Tongue (tissue), 3 donors: ENCODE measurements at places on chromosomes 6 and 20. TPM values are rescaled to one million over a fixed set of nuclear protein-coding genes. Genes with fewer than 3 reads are reported as not detected.

Gene C20orf173
- not detected for total RNA-seq

Gene GRM1
- total RNA-seq = not detected

Gene PXDC1
- 32.5 TPM for total RNA-seq

Gene RUNX2
- 1.7 TPM for total RNA-seq

Gene PACSIN1
- total RNA-seq = 0.10 TPM

Gene WFDC10B
- not detected for total RNA-seq

DNA sequence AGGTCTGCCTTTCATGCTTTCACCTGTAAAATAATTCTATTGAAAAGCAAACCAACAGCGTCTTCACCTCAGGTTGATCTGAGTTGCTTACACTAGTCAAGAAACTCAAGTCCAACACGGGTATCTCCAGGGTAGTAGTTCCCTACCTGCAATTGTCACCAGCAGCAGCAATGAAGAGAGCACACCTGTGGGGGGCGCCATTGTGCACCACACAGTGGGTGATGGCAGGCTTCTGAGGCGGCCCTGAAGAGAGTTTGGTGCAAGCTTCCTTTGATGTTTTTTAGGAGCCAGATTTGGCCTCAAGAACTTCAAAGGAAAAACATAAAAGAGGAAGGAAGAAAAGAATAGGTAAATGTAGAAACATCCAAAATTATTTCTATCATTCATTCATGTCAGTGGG, 45.1 kb downstream of the KIAA0319 start:
- no peak for DNase-seq

- DNase-seq = peak; percentile 3
Observed at GRCh38 chr20:20137851-20138250, 85.5 kb downstream of the CFAP61 start.

GRCh38 chr6:105926318-105926717, 159.8 kb upstream of the PRDM1 start:
- no peak for DNase-seq

DNA sequence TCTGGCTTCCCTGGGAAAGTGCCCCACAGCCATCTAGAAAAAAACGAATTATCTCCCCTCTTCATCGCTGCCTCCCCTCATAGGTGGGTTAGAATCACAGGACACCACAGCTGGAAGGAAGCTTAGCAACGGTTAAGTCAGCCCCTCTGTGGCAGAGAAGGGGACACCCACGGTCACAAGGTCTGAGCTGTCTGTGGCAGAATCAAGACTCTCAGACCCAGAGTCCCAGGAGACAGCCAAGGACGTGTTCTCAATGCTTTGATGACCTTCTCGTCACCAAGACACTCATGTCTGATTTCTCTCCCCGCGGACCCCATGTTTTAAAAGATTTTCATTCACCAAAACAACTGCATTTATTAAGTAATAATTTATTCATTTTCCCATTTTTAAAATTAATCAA, 221.5 kb downstream of the NRN1 start:
- DNase-seq = no peak

DNA sequence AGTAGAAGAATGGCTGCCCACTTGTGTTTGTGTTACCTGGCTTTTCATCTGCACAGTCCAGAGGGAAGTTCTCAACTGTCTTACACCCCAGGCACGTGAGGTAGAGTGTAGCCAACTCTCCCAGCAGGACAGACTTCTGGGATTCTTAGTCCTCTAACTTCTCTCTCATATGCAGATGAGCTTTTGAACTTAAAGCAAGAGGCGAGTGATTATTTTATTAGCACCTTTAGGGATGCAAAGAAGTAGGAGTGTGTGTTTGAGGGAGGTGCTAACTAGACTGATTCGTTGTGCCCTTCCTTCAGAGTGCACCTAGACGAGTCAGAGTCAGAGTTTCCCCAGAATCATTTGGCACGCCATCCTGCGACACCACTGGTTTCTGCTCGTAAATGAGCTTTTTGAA, 10.8 kb downstream of the CDYL start:
- DNase-seq = no peak

- no peak for DNase-seq
Observed at GRCh38 chr20:56702931-56703840, 74.1 kb downstream of the TFAP2C start.

GRCh38 chr6:124722141-124722878, 239.9 kb upstream of the RNF217 start:
- DNase-seq = peak; percentile 3

DNA sequence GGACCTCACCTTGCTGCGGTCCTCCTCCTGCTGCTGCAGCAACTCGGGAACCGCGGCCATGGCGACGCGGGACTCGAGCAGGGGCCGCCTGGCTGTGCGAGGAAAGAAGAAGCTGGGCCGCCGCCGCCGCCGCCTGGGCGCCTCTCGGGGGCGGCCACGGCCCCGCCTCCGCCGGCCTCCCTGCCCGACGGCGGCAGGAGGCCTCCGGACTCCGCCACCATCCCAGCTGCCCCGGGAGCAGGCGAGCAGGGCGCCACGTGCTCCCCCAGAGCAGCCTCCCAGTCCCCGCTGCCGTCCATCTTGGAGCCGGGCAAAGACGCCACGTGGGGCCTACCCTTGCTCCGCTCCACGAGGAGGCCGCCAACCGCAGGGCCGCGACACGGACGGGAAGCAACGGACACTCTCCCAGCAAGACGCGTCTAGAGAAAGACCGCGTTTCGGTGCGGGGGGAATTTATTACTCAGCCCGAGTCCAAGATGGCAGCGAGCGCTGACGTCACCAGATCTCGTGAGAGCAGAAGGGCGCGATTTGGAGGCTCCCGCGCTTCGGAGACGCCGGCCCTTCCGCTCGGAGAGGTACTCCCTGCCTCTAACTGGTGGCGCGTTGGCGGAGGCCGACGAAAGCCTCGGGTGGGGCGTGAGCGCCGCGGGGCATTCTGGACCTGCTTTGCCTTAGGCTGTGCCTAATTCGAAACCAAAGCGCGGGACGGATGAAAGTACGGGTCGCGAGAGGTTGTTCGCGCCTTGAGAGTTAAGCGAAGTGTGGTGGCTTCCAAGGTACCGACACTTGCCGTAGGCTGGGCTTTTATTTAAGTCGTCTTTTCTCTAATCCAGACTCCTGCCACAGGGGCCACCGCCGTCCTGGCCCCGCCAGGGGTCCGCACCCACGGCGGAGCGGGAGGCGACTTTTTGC, at the start of the genes MGME1 and SNX5:
Gene MGME1, plus strand, starts transcription at position 653 of the 912 bp plus-strand sequence. CDS start 842 bp downstream, outside the sequence.
Gene SNX5, minus strand, starts transcription at position 429 of the 912 bp plus-strand sequence. Its CDS starts 369 bp downstream, at position 60.
- peak; percentile 100 for DNase-seq

GRCh38 chr6:33885132-33886057, 81.6 kb upstream of the MLN start:
- DNase-seq = no peak

DNA sequence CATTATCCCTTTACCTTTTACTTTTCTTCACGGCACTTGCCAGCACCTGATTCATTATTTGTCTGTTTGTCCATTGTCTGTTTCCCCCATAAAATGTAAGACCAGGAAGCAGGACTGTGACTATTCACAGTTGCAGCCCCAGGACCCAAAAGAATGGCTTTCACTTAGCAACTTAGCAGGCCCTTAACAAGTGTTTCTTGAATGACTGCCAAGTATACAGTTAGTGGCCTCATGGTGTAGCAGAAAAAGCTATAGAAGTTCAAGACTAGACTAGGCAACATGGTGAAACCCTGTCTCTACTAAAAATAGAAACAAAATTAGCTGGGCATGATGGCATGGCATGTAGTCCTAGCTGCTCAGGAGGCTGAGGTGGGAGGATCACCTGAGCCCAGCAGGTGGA, 4.3 kb downstream of the SLC26A8 start:
- no peak for DNase-seq

- DNase-seq = no peak
Observed at GRCh38 chr20:896501-897025, 19.6 kb downstream of the ANGPT4 start.
